ENCODE measurements at places on chromosomes 11 and 22.
A peak's percentile ranks its signal among the peaks of the same experiment; 100 is the strongest.

GRCh38 chr11:30855383-30856006, 269.3 kb upstream of the MPPED2 start:
- no peak for DNase-seq

- DNase-seq, result peak; percentile 67
Measured at GRCh38 chr11:1548221-1549070, 23.6 kb downstream of the DUSP8 start.

GRCh38 chr22:19041704-19042074, 80.5 kb downstream of the DGCR2 start:
- DNase-seq, result no peak

- no peak for DNase-seq
Measured at GRCh38 chr11:62646825-62647608, 604 bp upstream of the GANAB start.

- peak; percentile 65 for DNase-seq
Measured at GRCh38 chr22:25048659-25049647, 96.4 kb downstream of the KIAA1671 start.

- DNase-seq, result no peak
Measured at GRCh38 chr22:25569361-25569760, 4.9 kb downstream of the GRK3 start.

DNA sequence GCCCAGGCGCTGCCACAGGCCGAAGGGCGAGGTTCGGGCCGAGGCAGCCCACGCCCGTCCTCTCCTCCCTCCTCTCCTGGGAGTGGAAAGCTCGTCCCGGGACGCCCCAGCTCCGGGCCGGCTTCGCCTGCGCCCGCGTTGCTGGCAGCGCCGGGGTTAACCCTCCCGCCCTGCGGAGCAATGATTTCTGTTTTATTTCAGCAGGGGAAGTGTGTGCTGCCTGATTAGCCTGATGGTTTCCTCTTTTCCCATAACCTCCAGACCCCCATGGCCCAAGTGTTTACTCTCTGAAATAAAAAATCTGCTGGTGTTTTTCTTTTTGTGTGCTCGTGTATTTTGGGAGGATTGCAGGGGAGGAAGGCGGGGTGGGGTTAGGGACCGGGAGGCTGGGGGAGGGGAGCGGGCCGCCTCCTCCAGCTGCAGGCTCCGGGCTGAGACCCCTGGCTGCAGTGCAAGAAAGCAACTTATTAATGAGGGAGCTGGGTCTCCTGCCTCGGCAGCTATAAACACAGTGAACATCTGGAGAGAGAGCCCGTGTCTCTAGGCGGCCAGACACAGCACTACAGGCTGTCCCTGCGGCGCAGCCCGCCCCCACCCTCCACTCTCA, 38.6 kb downstream of the ETS1 start:
- DNase-seq, result no peak

- DNase-seq, result no peak
Measured at GRCh38 chr11:133082453-133082781, 449.9 kb downstream of the OPCML start.

DNA sequence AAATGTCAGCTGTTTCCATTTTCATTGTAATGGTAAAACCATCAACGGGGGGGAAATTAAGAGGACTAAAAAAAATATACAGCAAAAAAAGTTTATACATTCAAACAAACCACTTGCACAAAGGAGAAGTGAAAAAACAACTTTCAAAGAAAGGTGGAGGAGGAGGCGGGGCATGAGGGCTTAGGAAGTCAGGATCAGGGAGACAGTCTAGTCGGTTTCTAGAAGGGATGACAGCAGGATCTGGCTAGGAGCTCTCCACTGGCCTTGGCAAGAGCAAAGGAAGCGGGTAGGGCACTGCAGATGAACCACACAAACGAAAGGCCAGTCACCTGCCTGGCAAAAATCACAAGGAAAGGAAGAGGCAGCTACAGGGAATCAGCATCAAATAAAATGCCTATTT, 31.0 kb downstream of the NAP1L4 start:
- DNase-seq, result peak; percentile 56

DNA sequence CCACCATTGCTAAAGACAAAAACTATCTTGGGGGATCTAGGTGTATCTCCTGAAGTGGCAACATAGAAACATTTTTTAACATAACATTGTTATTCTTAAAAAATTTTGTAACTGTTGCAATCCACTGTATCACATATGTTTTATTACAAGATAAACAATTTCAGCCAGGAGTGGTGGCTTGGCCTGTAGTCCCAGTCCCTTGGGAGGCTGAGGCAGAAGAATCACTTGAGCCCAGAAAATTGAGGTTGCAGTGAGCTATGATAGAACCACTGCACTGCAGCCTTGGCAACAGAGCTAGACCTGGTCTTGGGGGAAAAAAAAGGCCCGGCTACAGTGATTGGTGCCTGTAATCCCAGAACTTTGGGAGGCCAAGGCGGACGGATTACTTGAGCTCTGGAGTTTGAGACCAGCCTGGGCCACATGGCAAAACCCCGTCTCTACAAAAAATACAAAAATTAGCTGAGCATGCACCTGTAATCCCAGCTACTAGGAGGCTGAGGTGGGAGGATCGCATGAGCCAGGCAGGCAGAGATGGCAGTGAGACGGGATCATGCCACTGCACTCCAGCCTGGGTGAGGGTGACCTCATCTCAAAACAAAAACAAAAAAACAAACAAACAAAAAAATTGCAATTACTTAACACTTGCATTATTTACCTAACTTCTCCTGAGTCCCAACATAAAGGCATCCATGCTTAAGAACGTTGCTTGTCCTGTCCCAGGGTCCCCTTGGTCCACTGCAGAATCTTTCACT, 1.5 kb upstream of the DEPDC5 start:
- DNase-seq, result no peak

- no peak for DNase-seq
Measured at GRCh38 chr22:37095113-37095512, 14.4 kb downstream of the TMPRSS6 start.

GRCh38 chr11:34996958-34997357, 80.5 kb downstream of the PDHX start:
- peak; percentile 25 for DNase-seq

DNA sequence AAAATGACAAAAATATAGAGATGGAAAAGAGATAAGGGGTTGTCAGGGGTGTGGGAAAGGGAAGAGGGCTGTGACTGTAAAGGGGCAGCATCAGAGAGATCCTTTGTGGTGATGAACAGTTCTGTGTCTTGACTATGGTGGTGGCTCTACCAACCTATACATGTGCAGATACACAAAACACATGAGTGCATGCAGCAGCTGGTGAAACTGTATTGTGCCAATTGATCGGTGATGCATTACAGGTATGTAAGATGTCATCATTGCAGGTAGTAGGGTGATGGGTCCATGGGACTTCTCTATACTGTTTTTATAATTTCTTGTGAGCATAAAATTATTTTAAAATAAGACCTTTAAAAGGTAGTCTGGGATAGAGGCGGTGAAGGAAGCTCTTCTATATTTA, 24.1 kb upstream of the ZDHHC13 start:
- no peak for DNase-seq

DNA sequence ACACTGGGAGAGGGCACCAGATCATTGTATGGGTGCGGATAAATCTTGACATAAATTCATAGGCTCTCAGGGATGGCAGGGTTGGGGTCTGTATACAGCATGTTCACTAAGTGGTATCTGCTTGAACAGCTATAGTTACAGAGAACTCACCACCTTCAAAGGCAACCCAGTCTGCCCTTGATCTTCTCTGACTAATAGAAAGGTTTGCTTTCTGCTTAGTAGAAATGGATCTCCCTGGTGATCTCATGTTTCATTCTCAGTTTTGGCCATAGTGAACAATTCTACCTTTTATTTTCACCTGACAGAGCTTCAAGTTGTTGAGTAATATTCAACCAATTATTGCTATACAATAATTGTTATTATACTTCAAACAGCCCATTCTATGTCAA, 32.4 kb downstream of the CNTF start:
- DNase-seq, result no peak

- DNase-seq, result no peak
Measured at GRCh38 chr11:87180742-87181141, 143.0 kb downstream of the TMEM135 start.

- DNase-seq, result peak; percentile 18
Measured at GRCh38 chr11:30196400-30197206, 34.2 kb upstream of the FSHB start.

DNA sequence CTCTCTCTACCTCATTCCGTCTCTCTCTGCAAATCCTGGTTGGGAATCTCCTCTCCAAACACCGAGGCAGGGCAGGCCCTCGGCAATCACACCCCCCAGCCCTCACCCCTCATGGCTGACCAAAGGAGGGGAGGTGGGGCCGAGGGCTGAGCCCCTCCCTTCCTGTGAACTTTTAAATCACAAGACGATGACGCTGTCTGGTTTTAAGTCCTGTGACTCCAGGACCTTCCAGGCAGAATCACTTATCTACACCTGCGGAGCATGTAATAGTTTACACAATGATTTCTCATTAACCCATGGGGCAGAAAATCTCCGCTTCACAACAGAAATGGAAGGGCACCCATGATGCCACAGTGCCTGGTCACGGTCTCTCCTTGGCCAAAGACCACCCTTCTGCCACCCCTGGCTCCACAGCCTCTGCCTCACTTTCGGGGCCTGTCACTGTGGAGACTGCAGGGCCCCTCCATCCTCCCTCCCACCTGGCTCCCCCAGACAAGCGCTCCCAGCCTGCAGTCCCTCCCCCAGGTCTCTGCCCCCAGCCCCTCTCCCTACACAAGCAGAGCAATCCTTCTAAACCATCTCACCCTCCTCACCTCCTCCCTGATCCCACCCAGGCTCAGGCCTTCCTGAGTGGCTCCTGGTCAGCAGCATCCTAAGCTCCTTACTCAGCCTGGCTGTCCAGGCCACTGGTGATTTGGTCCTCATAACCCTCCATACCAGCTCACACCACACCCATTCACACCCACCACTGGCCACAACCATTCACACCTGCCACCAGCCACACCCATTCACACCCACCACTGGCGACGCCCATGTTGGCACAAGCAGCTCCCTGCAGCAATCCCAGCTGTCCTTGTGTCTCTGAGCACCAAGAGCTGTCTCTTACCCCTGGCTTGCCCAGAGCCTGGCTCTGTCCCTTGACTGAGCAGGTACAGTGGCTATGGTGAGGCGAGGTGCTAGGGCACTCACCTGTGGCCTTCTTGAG, 30.7 kb upstream of the ARFGAP3 start:
- DNase-seq, result no peak

GRCh38 chr11:79242616-79243015, 198.2 kb downstream of the TENM4 start:
- DNase-seq, result no peak

DNA sequence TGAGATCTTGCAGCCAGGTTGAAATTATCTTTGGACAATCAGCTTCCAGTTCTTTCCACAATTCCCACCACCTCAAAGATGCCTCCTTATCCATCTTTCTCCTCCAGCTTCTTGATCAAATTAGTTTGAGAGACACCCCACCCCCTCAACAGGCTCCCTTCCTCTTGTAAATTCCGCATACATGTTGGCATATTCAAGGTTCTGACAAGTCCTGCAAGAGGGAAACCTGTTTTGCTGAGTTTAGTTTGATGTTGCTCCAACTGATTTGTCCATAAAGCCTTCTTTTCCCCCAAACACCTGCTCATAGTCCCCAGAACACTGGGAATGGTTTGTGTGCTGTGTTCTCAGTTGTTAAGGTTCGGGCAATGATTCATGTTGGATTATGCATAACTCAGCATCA, 73.6 kb downstream of the MYO18B start:
- DNase-seq, result no peak

GRCh38 chr22:28930357-28931007, 47.1 kb downstream of the ZNRF3 start:
- DNase-seq, result no peak

- DNase-seq, result no peak
Measured at GRCh38 chr11:95354304-95354703, 123.3 kb upstream of the SESN3 start.

GRCh38 chr11:78552881-78553280, 21.8 kb downstream of the NARS2 start:
- DNase-seq, result no peak

DNA sequence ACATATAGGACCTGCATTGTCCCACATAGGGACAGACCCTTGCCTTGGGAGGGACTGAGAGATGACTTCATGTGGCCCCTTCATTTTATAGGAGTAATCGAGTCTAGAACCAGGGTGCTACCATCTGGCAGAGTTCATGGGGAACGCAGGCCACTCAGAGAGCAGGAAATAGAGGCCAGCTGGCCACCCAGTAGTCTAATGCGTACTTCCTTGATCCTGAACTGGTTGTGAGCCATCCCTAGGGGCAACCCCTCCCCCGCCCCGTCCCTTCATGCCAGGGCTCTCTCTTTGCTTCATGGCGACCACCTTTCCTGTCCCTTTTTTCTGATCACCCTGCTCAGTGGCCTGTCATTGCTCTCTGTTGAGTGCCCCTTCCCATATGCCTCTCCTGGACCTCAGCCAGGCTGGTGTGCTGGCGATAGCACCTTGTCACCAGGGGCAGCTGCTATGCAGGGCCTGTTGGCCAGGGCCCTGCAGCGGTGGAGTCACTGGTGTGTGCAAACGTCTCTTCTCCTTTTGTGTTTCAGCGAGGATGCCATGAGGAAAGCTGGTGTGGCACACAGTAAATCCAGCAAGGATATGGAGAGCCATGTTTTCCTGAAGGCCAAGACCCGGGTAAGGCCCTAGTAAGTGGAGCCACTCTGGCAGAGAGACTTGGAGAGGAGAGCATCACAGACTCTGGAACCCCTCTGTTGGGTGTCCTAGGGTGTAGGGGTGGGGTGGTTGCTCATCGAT, 29.3 kb downstream of the MED15 start:
- DNase-seq, result no peak

- DNase-seq, result no peak
Measured at GRCh38 chr11:126282361-126282735, 545 bp upstream of the TIRAP start.

- DNase-seq, result no peak
Measured at GRCh38 chr11:62575156-62575555, 1.5 kb upstream of the EEF1G start.

DNA sequence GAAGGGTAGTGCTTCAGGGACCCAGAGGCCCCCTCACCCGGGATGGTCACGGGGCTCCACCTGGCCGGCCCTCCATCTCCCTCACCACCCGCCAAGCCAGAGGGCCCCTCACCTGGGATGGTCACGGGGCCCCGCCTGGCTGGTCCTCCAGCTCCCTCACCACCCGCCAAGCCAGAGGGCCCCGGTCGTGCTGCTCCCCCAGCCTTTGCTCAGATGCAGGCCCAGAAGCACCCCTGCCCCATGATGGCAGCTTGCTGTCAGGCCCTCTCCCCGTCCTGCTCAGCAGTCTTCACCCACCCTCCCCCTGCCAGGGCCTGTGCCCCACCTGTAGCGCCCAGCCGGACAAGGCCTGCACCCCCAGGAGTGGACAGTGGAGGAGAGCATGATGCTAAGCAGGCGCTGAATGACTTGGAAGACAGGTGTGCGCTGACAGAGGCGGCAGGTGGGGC, 7.3 kb downstream of the DENND6B start:
- DNase-seq, result no peak

DNA sequence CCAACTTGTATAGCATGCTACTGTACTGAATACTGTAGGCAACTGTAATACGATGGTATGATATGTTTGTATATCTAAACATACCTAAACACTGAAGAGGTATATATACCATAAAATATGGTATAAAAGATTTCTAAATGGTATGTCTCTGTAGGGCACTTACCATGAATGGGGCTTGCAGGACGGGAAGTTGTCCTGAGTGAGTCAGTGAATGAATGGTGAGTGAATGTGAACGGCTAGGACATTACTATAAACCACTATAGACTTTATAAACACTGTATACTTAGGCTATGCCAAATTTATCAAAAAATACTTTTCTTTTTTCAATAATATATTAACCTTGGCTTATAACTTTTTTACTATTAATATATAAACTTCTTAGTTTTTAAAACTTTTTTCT, 66.8 kb downstream of the ZC3H12C start:
- no peak for DNase-seq

GRCh38 chr11:117554601-117555333, 227.1 kb downstream of the CEP164 start:
- no peak for DNase-seq
